ENCODE measurements at places on chromosomes 3 and 15.

- no peak for DNase-seq
Observed at GRCh38 chr3:171860830-171861535, 17.8 kb downstream of the TMEM212 start.

DNA sequence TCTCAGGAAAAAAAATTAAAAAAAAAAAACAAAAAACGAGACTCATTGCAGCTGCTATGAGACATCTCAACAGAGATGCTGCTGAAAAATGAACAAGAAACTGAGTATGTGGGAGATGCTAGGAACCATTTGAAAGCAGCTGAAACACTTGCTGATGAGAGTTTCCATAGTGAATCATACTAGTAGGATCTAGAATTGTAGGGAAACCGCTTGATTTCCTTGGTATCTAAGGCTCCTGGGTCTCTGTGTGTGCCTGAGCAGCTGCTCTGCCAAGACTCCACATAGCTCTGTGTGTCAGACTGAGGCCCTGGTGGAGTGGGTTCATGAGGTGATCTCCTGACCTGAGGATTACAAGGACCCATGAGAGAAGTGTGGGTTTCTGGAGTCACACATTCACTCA is 313.4 kb upstream of the NECTIN3 start:
- no peak for DNase-seq

DNA sequence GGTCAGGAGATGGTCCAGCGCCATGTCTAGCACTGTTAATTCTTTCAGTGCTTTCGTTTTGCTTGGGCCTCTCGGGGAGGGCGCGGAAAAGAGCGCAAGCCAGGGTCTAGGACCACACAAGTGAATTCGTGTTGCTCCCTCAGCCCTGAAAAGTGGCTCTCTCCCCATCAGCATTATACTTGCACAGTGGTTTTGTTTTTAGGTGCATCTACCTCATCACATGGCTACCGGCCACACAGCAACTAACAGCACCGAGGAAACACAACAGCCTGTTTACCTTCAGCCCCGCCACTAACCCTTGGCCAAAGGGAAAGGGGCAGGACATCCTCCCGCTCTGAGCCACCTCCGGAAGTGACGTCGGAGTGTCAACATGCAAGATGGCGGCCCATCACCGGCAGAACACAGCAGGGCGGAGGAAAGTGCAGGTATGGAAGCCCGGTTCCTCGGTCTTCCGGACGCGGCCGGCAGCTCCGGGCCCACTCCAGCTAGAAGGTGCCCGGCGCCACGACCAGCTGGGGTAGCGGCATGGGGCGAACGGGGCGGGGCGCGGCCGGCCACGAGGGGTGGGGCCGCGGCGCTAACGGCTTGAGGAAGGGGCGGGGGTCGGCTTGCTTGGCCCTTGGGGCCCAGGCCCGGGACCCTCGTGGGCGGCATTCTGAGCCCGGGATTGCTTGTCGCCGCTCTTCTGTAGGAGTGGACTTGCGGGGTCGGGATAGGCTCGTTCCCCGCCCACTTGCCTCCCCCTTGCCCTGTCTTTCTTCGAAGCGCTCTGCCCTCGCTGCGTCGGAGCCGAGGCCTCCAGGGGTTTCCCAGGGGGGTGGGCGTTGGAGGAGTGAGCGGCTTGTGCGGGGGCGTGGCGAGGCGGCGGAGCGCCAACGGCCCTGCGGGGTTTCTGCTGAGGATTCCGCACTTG is at the start of the genes SCN11A and WDR48:
TSS of gene SCN11A (minus strand) at position 296 of the 913 bp plus-strand sequence. CDS start 101,582 bp downstream, outside the sequence.
TSS of gene WDR48 (plus strand) at position 368 of the 913 bp plus-strand sequence. CDS start at position 378, 10 bp downstream.
- peak; percentile 83 for DNase-seq

DNA sequence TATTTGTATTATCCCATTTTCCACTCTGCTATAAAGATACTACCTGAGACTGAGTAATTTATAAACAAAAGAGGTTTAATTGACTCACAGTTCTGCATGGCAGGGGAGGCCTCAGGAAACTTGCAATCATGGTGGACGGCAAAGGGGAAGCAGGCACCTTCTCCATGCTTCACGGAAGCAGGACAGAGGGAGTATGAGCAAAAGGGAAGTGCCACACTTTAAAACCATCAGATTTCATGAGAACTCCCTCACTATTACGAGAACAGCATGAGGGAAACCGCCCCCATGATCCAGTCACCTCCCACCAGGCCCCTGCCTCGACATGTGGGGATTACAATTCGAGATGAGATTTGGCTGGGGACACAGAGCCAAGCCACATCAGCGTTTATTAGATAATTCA is 172.8 kb downstream of the NR2F2 start:
- DNase-seq: no peak

DNA sequence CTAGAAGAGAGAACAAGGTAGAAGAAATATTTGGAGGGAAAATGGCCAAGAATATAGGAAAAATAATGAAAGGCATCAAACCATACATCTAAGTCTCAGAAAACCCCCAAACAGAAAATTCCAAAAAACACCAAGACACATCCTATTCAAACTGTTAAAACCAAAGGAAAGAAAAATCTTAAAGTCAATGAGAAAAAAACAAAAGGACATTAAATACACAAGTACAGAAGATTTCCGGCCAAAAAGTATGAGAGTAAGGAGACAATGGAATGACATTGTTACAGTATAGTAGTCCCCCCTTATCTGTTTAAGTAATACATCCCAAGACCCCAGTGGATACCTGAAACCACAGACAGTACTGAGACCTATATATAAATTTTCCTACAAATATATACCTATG is 18.8 kb downstream of the CLASP2 start:
- DNase-seq: no peak

DNA sequence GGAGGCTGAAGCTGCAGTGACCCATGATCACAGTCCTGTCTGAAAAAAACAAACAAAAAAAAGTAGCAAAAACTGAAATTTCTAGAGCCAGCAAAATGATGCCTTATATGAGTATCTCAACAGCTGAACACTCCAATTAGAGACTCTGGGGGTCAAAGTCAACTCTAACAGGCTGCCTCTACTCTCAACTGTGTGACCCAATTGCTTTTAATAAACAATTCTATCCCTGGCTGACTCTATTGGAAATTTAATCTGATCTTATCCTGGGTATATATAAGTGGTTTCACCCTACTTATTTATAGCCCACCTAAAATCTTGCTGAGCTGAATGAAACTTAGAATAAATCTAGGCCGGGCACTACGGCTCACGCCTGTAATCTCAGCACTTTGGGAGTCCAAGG is 29.0 kb downstream of the SMARCC1 start:
- DNase-seq: no peak

DNA sequence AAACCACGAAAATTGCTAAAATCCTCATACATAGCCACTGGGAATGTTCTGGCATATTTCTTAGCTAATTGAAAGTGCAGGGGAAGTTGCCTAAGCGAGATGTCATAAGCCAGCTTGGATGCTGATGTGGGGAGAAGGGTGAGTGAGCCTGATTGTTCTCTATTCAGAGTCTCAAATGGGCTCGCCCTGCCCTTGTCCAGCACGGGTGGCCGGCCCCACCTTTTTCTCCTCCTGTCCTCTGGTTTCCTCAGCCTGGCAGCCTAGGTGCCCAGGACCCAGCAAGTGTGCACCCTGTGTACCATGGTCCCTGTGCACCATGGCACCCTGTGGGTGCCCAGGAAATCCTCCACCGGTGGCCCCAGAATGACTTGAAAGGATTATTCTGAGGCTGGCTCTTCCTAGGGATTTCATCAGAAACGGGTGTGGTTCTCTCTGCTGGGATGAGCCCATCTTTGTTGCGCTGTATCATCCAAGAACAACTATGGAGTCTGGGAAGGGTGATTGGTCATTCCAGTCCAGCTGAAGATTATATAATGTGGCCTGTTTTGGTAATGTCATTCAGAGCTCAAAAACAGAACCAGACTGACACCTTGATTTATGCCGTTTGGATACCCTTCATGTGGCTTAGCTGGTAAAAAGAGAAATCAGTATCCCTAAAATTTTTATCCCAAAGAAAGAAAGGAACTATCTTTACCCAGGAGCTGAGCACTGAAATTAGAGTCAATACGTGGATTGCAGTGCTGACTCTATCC is 150.8 kb upstream of the BHLHE40 start:
- no peak for DNase-seq

DNA sequence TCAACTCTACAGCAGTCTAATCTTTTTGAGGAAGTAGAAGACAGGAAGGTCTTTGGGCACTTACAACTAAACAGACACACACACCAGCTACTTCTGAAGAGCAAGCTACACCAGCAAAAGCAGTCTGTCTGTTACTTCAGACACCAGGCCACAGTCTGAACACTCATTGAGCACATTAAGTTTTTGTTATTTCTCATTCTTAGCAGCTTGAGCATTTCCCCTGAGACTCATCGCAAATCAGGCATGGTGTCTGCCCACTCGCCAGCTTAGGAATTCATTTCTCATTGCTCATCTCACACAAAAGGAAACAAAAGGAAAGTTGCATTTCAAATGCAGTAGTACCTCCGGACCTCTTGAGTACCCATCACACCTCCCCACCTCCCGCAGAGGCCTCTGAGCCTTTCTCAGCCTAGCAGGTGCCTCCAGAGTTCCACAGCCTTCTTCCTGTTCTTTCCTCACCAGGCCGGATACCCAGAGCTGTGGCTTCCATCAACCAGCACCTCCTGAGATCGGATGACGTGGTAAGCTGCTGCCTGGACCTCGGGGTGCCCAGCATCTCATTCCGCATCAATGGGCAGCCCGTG is 302.0 kb downstream of the RYR3 start:
- no peak for DNase-seq

DNA sequence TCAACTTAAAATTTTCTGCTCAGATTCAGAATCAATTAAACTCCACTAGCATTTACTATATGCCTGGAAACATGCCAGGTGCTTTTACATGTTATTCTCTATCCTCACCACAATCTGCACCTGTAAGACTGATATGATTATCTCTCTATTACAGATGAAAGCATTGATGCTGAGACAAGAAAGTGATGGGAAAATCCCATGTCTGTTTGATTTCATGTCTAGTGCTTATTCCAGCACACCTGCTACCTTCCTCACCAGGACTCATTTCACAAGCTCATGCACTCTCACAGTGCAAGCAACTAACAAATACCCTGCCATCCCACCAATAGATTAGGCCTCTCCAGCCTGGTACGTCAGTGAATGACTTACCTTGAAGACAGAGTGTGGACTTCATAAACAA is 25.0 kb upstream of the BCL6 start:
- no peak for DNase-seq

GRCh38 chr15:65829130-65829764 is 37.2 kb upstream of the DENND4A start:
- DNase-seq: no peak

DNA sequence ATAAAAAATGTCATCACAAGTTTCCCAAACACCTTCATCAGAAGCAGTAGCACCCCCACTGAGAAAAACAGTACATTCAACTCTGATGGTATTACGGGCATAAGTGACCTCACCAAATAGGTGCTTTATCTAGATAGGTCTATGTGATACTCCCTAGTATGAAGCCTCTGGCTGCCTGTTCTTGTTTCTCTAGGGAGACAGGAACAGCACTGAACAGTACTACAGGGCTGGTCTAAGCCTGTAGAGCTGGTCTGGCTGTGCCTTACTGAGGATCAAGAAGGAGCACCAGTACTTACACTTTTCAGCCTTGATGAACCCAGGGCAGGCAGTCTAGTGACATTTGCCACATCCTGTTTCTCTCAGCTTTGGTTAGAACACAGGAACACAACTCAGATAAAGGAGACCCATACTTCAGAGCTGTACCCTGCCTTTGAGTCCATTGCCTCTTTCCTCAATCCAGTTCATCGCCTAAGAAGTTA is 35.9 kb downstream of the OXNAD1 start:
- DNase-seq: no peak
